T-helper 2 cell (primary cell): ENCODE measurements at places on chromosomes 1 and 21.

DNA sequence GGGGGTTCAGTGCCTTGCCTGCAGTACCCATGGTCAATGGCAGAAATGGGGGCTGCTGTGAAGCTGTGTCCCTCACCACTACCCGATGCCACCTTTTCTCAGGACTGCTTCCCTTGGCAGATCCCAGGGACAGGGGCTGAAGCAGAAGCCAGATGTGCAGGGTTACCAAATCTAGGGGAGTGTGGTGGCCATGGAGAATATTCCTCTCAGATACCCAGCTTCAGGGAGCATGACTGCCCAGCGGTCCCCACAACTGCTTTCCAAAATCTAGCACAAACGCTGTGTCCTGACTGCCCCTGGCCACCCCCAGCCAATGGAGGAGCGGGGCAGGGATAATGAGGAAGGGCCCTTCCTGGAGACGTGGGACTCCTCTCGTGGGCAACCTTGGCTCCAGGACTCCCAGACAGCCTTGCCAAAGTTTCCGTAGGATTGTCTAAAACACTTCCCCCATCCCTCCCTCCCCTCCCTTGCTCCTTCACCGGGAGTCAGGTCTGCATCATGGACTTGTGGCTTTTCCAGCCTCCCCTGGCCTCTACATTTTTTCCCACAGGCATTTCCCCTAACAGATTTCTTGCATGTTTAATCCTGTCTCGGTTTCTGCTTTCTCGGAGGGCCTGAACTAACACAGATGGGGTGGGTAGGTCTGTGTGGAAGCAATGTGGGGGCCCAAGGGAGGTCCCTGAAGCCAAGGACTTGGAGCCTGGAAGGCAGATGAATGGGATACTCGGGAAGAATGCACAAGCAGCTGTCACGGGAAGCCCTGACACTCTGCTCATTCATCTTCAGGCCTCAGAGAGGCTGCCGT, 80.5 kb downstream of the OMA1 start:
- no peak for DNase-seq

DNA sequence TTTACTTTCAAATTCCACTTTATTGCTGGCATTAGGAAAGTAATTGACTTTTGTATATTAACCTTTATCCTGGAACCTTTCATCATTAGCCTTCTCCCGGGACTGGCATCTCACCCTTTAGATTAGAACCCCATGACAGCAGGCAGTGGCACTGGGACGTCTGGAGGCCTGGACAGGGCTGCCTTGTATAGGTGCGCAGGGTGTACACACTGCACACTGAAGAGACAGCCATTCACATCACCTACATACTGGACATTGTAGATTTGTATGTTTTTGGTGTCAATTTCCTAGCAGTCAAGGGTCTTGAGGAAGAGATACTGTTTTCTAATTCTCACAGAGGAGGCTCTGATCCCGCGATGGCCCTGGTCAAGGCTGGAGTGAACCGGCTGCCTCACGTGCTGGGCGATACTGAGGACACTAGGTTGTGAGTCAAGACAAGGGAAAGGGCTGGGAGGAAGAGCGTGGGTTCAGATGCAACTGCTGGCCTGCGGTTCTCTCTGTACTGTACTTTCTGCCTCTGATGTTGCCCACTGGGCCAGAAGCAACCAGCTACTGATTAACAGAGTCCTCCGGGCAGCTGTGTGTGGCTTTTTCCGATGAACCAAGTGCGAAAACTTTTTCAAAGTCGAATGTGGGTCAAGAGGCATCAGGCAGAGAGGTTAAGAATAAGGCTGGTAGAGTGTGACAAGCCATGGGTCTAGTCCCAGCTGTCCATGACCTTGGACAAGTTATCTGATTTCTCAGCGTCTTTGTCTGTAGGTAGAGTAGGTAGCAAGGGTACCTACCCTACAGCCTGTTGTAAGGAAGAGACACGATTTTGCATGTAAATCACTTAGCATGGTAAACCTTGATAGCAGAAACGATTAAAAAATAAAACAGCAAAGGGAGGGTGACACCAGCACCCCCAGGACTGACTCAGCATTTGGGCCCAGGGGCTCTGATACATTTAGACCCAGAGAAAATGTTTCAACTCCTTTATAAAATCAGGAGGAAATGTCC, 38.2 kb upstream of the SLC25A33 start:
- DNase-seq, result no peak

- no peak for DNase-seq
These were observed 31.9 kb upstream of the FHAD1 start for GRCh38 chr1:15215116-15215515.

- no peak for DNase-seq
These were observed 470.0 kb upstream of the VAMP3 start for GRCh38 chr1:7300893-7301663.

GRCh38 chr1:209590405-209590804, 6.9 kb downstream of the CAMK1G start:
- no peak for DNase-seq

- DNase-seq, result no peak
These were observed 71.3 kb upstream of the LRRC8B start for GRCh38 chr1:89453123-89453972.

DNA sequence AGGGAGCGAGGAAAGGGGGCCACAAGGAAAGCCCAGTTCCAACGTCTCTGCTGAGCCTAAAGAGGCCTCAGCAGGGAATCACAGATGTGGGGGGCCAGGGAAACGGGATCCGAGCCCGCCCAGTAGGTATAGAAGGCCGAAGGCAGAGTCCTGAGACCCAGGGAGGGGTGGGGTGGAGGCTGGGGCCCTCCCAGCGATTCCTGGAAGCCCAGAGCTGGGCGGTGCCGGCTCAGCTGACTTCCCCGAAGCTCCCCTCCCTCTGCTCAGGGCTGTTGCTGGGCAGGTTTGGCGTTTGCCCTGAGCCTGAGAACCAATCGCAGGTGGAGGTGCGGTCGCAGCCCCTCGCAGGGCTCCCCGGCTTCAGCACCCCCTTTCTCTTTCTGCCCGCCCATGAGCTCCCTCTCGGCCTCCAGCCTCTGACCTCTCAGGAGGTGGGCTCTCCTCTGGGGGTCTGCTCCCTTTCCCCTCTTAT, 12.8 kb downstream of the ADAMTSL4 start:
- DNase-seq, result peak; percentile 76
